ENCODE measurements at places on chromosomes 11 and 22. TPM values are rescaled to one million over a fixed set of nuclear protein-coding genes. Genes with fewer than 3 reads are reported as not detected.

FAM180B gene
- total RNA-seq = 1.4 TPM

YPEL1 gene
- total RNA-seq = 9.1 TPM

FBXO7 gene
- 71.8 TPM for total RNA-seq

LTBP3 gene
- total RNA-seq = 116 TPM

KIAA1671 gene
- 31.7 TPM for total RNA-seq

SCO2 gene
- total RNA-seq = 1.3 TPM

NCF4 gene
- 5.7 TPM for total RNA-seq

TEX12 gene
- total RNA-seq = 2.3 TPM

BRD1 gene
- total RNA-seq = 42.8 TPM

FAM83F gene
- 6.3 TPM for total RNA-seq

RIN1 gene
- total RNA-seq = 7.1 TPM

FXYD2 gene
- 3.6 TPM for total RNA-seq

FBLN1 gene
- total RNA-seq = 115 TPM

ISX gene
- total RNA-seq = not detected

CST6 gene
- 2.3 TPM for total RNA-seq

GRCh38 chr11:75773595-75774353 is 5.2 kb downstream of the DGAT2 start:
- DNase-seq = no peak

- peak; percentile 80 for DNase-seq
These were observed 39.9 kb downstream of the SERGEF start for GRCh38 chr11:17972987-17973386.

DNA sequence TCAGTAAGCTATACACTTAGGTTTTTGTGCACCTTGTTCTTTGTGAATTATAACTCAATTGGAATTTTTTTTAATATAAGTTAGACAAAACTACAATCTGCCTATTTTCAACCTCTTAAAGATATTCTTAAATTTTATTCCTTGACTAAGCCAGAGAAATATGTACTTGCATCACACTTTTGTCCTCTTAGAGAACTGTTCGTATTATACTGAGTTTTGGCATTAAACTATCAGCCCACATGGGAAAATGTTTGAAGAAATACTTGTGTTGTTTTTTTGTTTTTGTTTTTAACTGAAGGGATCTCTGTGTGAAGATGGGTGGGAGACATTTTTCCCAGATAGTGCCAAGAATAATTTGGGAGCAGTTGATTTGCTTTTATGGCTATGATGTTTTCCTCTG is 25.3 kb downstream of the CEP295 start:
- DNase-seq = no peak

DNA sequence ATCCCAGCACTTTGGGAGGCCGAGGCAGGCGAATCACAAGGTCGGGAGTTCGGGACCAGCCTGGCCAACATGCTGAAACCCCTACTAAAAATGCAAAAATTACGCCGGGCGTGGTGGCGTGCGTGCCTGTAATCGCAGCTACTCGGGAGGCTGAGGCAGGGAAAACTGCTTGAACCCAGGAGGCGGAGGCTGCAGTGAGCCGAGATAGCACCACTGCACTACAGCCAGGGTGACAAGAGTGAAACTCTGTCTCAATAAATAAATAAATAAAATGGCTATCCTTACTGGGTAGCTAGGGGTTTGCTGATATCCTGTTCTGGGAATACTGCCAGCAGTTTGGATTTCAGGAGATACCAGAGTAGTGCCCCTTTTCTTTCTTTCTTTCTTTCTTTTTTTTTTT is 2.4 kb upstream of the RBM14 start:
- DNase-seq = no peak

DNA sequence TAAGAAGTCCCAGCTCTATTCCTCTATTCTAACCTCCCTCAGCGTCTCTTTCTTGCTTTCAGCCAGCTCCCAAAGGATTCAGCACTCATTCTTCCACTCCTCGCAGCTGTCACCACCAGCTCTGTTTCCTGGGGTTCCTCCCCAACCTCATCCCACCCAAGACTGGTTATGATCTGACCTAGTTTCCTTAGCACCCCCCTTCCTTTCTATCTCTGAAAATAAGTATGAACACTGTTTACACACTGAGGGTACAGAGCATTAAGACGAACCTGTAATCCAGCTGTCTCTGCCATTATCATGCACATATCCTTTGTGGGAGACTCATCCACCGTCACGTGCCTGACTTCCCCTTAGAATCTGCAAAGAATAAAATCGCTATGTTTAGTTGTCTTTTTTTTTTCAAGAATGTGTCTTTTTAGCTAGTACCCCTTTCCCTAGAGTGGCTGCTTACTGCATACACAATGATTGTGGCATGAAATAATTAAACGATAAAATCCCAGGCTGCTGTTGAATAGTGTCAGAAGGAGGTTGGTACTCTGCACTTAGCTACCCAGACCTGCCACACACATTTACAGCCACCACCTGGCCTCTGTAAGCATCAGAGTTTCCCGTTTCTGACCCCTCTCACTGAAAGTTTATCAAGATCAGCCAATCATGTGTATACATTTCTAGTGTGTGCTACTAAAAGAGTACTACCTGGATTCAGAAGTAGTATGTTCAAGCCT is 26.9 kb upstream of the CSTF3 start:
- DNase-seq = peak; percentile 57

- DNase-seq = no peak
These were observed 20.7 kb upstream of the AIFM3 start for GRCh38 chr22:20946080-20946986.

- no peak for DNase-seq
These were observed 8.8 kb downstream of the TOLLIP start for GRCh38 chr11:1300569-1301187.

- DNase-seq = peak; percentile 93
These were observed 33.4 kb upstream of the GLYATL1 start for GRCh38 chr11:58905721-58906547.

DNA sequence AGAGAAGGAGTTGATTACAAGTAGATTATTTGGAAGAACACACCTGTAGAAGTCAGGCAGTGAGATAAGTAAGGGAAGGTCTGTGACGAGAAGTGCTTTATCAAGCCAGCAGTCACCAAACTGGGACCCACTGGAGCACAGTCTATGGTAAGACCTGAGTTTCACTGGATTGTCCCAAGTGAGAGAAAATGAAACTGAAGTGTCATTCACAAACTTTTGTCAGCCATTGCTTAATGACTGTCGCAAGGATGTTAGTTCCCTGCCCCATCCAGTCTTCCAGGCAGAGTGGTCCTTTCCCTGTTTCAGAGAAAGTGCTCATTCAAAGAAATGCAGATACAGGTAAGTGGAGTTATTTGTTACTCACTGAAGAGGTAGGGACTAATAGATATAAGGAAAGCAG is 728.0 kb upstream of the TENM4 start:
- DNase-seq = no peak

DNA sequence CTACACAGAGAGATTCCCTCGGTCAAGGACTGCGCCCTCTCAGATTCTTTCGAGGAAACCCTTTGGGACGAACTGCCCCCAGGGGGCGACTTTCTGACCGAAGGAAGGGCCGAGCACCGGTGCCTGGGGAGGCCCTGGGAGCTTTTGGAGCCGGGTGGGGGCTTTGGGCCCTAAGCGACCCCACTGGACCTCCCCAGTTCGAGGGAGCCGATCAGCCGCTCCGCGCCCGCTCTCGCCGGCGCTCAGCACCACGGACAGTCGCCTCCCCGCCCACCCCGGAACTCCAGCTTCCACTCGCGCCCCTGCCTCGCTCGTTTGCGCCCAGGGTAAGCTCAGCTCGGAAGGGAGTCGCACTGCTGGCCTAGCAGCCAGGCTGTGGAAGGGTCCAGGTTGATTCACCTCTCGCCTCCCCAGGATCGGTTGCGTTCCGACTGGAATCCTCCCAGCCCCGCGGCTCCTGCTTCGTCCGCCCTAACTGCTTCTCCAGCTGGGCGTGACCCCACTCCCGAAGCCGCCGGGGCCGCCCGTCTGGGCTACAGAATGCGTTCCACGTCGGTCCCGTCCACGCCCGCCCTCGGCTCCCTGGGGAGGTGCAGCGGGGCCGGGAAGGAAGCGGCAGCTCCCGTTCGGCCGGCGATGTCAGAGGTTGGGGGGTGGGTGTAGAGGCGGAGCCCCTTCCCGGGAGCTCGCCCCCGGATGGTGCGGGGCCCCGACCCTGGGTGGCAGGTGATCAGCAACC is 428 bp downstream of the SCN3B start:
- DNase-seq = peak; percentile 80

DNA sequence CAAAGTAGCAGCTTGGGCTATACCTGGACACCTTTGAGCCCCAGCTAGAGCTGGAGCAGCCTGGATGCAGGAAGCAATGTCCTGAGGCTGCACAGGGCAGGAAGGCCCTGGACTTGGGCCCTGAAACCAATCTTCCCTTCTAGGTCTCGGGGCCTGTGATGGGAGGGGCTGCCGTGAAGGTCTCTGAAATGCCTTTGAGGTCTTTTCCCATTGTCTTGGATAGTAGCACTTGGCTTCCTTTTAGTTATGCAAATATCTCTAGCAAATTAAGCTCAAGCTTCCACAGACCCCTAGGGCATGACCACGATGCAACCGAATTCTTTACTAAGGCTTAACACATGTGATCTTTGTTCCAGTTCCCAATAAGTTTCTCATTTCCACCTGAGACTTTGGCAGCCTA is 40.0 kb downstream of the LINC01488 start:
- DNase-seq = no peak

- DNase-seq = no peak
These were observed 127.7 kb downstream of the ADAMTS15 start for GRCh38 chr11:130576146-130576545.

DNA sequence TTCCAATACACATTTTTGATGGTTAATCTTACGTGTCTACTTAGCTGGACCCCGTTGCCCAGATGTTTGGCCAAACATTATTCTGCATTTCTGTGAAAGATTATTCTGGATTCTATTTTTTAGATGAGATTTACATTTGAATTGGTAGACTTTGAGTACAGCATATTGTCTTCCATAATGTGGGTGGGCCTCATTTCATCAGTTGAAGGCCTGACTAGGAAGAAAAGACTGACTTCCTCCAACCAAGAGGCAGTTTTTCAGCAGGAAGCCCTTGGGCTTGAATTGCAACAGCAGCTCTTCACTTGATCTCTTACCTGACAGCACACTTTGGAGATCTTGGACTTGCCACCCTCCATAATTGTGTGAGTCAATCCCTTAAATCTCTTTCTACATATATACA is 58.7 kb downstream of the FDX1 start:
- DNase-seq = no peak

DNA sequence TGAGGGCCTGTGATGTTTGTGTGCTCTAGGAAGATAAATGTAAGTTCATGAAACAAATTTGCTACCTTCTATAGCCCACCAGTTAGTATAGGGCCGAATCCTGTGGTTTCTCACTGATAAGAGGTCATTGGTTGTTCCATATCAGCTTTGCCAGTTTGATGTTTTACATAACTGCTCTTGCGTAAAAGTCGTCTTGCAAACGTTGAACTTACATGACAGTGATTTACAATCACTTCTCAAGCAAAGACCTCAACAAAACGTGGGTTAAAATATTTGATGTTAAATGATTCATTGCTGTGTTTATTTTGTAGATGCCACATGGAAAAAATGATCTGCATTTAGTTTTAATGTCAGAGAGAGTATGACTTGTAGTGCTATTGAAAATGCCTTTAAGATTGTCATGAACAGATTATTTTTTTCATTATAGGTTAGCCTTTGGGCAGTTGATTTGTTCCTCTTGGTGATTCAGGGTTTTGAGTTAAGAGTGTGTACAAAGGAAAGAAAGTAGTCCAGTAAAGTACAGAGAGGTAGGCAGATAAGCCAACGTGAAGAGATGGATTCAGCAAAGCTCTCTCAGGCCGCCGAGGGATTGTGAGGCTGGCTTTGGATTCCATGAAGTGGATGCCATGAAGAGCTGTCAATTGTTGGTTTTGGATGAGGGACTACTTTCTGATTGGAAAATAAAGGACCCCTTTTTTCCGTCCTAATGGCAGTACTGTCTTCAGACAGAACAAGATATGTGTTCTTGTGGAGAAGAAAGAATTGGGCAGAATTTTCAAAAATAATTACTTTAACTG is 2.6 kb downstream of the EWSR1 start:
- DNase-seq = no peak

DNA sequence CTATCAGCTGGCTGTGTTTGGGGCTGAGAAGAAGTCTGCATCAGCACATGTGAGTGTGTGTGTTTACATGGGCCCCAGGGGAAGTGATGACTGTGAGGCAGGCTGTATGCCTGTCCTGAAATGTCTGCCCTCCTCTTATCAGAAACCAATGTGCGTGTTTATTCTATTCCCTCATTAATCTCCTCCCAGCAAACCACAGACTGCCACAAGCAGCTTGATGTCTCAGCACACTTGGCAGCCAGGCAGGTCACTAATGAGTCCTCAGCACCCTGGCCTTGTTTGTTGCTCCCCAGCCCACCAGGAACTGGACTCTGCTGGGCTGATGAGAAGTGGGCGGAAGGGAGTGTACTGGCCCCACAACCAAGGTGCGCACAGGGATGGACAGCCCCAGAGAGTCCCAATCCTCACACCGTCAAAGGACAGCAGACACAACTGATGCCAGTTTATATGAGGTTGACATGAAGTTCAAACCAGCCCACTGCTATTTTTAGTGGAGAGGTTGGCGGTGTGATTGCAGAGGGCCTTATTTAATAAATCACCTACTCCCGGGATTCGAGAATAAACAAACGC is 225.8 kb downstream of the ETS1 start:
- DNase-seq = no peak

- DNase-seq = no peak
These were observed 35.9 kb downstream of the APOL1 start for GRCh38 chr22:36288571-36289405.

DNA sequence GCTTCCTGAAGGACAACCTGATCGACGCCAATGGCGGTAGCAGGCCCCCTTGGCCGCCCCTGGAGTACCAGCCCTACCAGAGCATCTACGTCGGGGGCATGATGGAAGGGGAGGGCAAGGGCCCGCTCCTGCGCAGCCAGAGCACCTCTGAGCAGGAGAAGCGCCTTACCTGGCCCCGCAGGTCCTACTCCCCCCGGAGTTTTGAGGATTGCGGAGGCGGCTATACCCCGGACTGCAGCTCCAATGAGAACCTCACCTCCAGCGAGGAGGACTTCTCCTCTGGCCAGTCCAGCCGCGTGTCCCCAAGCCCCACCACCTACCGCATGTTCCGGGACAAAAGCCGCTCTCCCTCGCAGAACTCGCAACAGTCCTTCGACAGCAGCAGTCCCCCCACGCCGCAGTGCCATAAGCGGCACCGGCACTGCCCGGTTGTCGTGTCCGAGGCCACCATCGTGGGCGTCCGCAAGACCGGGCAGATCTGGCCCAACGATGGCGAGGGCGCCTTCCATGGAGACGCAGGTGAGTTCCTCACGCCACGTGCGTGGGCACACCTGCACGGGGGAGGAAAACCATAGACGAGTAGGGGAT is 1.5 kb downstream of the BCR start:
- no peak for DNase-seq

- peak; percentile 28 for DNase-seq
These were observed 72.9 kb upstream of the SEPTIN5 start for GRCh38 chr22:19641254-19641982.
